Umbilical cord (tissue), 2 donors: ENCODE measurements at places on chromosomes 3 and 15. TPM values are rescaled to one million over a fixed set of nuclear protein-coding genes. Genes with fewer than 3 reads are reported as not detected.

The CPA3 gene
- total RNA-seq = 12.3 TPM

The FBXW12 gene
- total RNA-seq = 6.0 TPM

The ACKR4 gene
- total RNA-seq = 2.6 TPM

The CSK gene
- total RNA-seq = 10.1 TPM

The FGF12 gene
- 7.0 TPM for total RNA-seq

The QRICH1 gene
- 49.4 TPM for total RNA-seq

The GOLGA8F gene
- total RNA-seq = not detected

- DNase-seq = no peak
Measured at GRCh38 chr15:61031532-61031931, 197.6 kb downstream of the RORA start.

GRCh38 chr15:38996111-38996631 is 431.6 kb upstream of the RASGRP1 start:
- peak; percentile 11 for DNase-seq

GRCh38 chr3:9316881-9317361 is 45.9 kb upstream of the THUMPD3 start:
- peak; percentile 78 for DNase-seq

- no peak for DNase-seq
Measured at GRCh38 chr15:39326306-39326975, 254.4 kb upstream of the THBS1 start.

DNA sequence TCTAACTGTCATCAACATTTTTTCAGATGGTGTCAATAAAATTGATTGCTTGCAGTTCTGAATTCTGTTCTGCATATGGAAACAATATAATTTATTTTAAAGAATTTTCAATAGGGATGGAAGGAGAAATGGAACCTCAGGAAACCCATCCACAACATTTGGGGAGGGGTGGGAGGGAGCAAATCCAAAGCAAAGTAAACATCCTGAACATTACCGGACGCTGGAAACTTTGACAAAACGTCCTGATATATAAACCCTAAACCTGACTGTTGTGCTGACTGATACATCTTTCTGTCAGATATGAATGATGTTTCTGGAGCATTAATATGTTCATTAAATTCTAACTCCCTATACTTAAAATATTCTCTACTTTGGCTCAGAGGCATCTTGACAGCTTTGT is 479.0 kb downstream of the FOXP1 start:
- DNase-seq = no peak

DNA sequence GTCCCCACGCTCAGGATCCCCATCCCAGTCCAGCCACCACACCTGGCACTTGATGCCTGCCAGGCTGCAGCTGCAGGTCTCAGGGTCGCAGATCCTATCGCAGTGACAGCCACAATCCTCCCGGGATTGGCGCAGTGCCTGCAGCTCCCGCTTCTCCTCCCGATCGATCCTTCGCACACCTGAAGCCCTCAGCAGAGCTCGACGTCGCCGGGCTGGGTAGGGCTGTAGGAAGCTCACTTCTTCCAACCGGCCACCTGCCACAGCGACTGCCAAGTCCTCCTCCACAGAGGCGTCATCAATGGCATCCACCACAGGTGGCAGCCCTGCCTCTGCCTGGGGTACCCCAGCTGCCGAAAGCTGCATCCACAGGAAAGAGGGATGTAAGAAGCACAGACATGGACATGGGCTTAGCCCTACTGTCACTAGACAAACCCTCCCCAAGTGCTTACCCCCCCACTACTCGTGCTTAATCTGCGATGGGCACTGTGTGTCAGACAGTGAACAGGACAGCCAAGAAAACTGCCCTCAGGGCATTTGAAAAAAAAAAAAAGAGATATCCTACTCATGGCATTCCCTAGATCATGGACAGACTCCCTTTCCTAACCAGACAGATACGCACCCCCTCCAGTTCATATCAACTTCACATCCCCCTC is 9.2 kb downstream of the CSRNP1 start:
- DNase-seq = no peak

DNA sequence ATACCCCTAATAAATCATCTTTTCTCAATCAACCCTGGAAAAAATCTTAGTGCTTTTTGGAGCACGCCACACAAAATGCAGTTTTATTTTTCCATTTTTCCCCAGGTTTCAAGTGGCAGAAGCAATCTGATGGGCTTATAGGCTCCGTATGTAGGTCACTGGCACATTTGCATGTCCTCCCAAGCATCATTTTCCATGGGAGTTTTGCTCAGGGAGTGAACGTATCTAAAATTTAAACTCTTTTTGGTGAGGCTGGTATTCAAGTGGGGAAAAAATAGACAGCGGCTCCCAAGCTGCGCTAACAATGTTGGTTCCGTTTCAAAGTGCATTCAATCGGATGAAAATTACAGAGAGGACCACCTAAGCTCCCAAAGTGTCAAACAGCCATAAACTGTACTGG is 233.4 kb downstream of the MEX3B start:
- DNase-seq = no peak

- no peak for DNase-seq
Measured at GRCh38 chr3:124885466-124886167, 1.5 kb downstream of the ITGB5 start.

GRCh38 chr15:68629519-68630210 is 50.9 kb downstream of the CORO2B start:
- DNase-seq = no peak

GRCh38 chr15:58521293-58521991 is 89.7 kb downstream of the LIPC start:
- DNase-seq = peak; percentile 88

- DNase-seq = no peak
Measured at GRCh38 chr3:101873619-101874018, 24.3 kb downstream of the NFKBIZ start.

DNA sequence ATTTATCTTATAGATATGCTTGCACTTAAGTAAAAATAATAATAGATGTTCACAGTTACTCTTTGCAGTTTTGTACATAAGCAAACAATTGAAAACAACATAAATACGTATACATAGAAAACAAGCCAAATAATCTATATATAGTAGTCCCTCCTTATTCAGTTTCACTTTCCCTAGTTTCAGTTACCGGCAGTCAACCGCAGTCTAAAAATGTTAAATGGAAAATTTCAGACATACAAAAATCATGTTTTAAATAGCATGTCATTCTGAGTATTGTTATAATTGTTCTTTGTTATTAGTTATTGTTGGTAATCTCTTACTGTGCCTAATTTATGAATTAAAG is 262.0 kb downstream of the CGGBP1 start:
- DNase-seq = no peak
